ENCODE measurements at places on chromosomes 16 and 17.
A peak's percentile ranks its signal among the peaks of the same experiment; 100 is the strongest.

DNA sequence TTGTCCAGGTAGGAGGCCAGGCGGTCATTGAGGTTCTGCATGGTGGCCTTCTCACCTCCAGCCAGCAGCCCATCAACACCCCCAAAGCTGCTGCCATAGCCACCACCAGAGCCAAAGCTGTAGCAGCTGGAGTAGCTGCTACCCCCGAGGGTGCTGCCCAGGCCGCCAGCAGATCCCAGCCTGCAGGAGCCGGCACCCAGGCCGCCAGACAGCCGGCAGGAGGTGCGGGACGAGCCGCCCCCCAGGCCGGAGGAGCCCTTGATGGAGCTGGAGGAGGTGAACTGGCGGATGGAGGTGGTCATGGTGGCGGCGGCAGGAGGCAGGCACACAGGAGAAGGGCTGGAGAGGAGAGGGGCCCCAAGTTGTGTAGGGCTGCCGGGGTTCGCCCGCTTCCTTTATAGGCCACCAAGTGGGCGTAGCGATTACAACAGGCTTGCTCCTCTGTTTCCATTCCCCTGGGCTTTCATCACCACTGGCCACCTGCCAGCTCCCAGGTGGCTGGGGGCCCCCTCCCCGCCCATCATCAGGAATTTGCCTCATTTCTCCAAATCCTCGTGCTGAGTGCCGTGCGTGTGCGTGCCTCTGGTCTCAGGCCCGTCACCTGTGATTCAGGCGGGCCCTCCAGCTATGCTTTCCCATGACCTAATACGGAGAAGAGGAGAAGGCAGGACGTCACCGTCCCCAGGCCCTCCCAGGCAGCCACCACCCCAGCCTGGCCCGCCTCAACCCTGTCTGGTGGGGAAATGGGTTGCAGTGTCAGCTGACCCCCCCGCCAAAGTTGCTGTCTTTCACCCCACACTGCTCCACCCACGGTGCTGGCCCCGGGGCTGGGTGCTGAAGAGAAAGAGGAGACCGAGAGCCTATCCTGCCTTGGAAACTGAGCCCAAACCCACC is at the start of gene KRT17:
KRT17 (minus strand) TSS at position 368 of the 894 bp plus-strand sequence; CDS start at position 302, 66 bp downstream.
- no peak for DNase-seq

GRCh38 chr16:85046472-85046916 is 18.9 kb downstream of the KIAA0513 start:
- no peak for DNase-seq

DNA sequence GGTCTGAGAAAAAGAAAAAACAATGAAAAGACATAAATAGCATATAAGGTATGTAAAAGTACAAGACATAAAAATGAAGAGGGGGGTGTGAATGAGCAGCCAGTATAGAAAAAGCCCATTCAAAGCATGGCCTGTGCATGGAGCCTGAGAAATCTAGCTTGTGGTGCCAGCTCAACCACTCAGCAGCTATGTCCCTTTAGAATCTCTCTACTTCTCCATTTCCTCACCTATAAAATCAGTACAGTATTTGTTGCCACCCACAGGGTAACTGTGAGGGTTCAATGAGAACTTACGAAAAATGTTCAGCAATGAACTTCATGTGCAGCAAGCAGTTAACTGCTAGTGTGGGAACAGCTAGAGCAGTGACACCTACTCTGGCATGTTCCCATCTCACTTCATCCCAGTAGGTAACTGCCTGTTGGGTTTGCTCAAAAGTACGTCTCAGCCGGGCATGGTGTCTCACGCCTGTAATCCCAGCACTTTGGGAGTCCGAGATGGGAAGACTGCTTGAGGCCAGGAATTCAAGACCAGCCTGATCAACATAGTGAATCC is 15.3 kb downstream of the CYTH1 start:
- DNase-seq: no peak

DNA sequence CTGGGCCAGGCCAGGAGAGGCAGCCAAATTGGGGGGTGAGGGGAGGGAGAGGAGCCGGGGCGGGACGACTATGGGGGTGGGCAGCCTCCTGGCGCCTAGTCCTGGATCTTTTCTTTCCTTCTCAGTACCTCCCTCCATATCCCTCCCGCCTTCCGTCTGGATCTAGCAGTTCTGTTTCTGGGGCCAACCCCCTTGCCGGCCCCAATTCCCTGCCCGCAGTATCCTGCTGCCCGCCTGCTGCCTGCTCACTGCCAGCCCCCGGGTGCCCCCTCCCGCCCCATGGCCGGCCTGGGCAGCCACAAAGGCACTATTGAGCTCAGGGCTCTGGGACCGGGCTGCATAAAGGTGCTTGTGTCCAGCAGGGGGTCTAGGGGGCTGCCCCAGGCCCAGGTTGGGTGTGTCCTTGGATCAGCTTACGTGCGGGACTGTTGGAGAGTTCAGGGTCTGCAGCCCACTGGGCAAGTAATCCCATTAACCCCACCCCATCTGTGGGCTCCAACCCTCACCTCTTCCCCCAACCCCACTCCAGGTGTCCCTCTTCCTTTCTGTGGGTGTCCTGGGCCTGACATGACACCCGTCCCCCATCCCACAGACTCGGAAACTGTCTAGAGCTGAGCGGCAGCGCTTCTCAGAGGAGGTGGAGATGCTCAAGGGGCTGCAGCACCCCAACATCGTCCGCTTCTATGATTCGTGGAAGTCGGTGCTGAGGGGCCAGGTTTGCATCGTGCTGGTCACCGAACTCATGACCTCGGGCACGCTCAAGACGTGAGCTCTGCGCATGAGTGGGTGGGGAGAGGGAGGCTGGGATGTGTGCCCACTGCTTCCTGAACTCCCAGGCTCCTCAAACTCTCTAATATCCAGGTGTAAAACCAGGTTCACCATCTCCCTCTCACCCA is 2.0 kb downstream of the WNK4 start:
- no peak for DNase-seq

DNA sequence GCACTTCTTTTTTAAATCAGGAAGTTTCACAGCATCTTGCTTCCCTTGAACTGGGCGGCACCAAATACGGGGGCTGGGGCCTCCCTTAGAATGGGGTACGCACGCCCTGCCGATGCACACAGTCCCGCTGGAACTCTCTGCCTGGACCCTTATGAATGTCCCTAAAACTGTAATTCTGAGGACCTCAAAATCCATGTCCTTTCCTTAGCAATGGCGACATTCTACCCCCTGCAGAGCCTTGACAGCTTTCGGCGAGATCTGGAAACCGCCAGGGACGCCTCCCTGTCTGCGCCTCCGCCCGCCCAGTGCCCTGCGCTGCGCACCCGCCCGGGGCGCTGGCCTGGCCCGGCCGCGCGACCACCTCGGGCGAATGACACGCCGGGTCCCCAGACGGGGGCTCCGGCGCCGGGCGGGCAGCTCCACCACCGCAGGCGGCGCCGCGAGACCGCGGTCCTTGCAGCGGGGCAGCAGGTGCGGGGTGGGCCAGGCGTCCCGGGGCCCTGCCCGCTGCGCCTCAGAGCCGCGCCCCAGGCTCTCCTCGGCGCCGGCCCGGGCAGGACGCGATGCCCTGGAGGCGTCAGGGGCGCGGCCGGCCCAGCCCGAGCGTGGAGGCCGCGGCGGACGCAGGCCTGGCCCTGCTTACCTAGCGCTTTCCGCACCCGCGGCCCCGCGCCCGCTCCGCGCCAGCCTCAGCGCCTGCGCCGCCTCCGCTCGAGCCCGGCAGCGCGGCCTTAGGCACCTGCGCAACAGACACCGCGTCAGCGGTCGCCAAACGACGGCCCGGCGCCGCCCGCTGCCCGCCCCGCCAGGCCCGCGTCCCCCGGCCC is 548 bp downstream of the HAGH start:
- DNase-seq: peak; percentile 67

GRCh38 chr17:71980171-71980570 is 140.6 kb upstream of the SOX9 start:
- no peak for DNase-seq

GRCh38 chr17:19651451-19652238 is 3.1 kb downstream of the ALDH3A2 start:
- peak; percentile 39 for DNase-seq

GRCh38 chr16:84911486-84912216 is 91.9 kb downstream of the CRISPLD2 start:
- DNase-seq: no peak

DNA sequence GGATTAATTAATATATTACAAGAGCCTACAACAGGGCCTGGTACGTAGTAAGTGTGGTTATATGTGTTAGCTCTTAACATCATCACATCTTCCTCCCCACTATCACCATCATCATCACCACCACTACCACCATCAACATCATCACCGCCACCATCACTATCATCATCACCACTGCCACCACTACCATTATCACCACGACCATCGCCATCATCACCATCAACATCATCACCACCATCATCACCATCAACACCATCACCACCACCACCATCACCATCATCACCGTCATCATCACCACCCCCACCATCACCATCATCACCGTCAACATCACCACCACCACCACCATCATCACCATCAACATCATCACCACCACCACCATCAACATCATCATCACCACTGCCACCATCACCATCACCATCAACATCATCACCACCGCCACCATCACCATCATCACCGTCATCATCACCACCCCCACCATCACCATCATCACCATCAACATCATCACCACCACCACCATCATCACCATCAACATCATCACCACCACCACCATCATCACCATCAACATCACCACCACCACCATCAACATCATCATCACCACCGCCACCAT is 7.8 kb upstream of the IL4R start:
- DNase-seq: no peak

DNA sequence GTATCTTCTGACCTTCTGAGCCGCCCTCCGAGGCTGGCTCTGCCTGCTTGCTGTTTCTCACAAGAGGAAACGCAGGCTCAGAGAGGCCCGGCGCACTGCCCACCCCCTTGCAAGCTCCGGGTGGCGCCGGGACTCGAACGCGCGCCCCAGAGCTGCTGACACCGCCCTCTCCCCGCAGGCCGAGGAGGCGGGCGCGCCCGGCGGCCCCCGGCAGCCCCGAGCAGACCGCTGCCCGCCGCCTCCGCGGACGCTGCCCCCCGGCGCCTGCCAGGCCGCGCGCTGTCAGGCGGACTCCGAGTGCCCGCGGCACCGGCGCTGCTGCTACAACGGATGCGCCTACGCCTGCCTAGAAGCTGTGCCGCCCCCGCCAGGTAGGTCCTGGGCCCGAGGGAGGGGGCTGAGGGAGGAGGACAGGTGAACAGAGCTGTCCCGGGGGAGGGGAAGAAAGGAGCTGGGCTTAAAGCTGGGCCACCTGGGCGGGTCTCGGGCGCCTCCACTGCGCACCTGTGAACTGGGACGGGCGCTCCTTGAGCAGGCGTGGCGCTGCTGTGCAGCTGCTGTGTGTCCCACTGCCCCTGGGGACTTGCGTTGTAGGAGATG is 18.2 kb downstream of the WFDC1 start:
- no peak for DNase-seq

DNA sequence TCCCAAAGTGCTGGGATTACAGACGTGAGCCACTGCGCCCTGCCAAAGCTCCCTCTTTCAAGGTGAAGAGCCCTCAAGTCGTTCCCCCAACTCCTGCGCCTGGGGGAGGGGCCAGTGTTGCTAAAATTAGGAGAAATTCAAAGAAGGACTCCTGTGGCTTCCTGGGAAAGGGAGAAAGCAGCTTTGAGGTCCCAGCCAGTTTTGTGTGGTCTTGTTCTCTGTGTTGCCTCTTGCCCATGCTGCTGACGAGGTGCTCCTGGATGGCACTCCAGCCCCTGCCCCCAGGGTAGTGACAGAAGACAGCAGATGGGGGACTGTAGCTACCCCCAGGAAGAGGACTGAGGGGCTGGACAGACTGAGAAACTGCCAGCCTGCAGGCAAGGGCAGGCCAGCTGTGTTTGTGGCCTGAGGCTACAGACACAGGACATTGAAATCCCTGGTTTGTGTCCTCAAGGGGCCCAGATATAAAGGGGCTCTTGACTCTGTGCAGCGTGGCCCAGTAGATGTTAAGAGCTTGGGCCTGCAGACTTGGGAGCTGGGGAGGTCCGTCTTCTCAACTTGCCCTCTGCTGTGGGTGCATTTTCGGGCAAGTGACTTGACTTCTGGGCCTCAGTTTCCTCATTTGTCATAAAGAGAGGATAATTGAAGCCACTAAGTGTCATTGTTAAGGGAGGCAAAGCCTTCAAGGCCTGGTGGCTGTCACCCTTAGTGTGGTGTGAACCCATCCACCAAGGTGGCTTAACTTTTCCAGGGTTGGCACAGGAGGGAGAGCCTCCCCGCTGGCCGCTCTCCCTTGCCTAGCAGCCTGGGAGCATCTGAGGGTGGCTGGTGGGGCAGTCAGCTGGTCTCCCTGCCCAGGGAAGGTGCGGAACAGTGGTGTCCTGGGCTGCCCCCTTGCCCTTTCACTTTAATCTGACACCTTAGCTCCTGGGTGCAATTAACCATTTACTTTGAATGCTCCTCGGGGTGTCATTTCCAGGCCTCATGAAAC is 4.1 kb downstream of the UBALD2 start:
- DNase-seq: no peak

DNA sequence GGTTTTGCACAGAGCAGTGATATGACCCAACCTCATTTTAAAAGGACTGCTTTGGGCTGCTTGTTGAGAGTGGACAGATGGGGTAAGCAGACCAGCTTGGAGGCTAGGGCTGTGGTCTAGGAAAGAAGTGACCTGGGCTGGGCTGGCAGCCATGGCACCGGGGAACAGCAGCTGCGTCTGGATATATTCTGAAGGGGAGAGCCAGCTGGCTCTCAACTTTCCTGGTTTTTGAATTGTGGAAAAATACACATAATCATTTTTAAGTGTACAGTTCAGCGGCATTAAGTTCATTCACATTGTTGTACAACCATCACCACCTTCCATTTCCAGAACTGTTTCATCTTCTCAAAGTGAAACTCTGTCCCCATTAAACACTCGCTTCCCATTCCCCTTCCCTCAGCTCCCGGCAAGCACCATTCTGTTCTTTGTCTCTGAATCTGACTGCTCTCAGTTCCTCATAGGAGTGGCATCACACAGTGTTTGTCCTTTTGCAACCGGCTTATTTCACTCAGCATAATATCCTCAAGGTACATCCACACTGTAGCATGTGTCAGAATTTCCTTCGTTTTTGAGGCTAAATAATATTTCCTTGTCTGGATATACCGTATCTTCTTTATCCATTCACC is 113.2 kb downstream of the SPECC1 start:
- DNase-seq: no peak

DNA sequence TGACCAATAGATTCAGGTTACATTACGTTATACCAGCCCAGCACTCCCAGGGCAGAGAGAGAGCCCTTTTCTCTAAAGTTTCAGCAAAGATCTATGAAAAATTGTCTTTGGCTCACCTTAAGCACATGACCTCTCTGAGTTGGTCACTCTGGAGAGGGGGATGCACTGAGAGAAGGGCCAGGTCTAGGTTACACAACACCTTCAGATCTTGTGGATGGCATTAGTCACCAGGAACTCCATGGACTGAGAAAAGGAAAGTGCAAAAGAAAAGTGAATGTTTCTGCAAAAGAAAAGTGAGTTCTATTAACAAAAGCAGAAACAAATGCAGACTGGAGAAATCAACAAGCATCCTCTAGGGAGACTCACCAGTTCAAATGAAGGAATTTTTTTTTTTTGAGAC is 253.3 kb upstream of the SALL1 start:
- no peak for DNase-seq

GRCh38 chr17:48131216-48131824 is 23.8 kb downstream of the SNX11 start:
- DNase-seq: peak; percentile 58

GRCh38 chr16:54462151-54462651 is 175.6 kb upstream of the IRX3 start:
- peak; percentile 48 for DNase-seq

All from kidney glomerular epithelial cell (primary cell).